ENCODE measurements at places on chromosomes 2 and 18. TPM values are rescaled to one million over a fixed set of nuclear protein-coding genes. Genes with fewer than 3 reads are reported as not detected.
A peak's percentile ranks its signal among the peaks of the same experiment; 100 is the strongest.

ZNF142 gene
- 33.7 TPM for total RNA-seq

DNA sequence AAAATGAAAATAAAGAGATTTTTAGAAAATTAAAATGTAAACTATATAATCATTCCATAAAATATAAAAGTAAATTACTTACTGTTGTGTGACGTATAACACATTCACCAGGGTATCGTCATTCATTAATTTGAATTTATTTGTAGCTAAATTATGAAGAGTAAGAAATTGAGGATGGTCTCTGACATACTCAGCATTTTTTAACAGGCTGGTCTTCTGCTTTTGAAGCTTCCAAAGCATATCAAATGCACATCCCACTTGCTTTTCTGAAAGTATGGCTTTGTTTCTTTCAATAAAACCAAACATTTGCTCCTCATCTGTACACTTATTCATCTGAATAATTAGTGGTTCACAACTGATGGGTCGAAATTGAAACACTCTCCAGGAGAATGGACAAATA lies 2.1 kb downstream of the FASTKD1 start:
- no peak for DNase-seq

- peak; percentile 68 for DNase-seq
These were observed 49.4 kb downstream of the RHOB start for GRCh38 chr2:20496076-20496872.

- DNase-seq, result peak; percentile 1
These were observed 169.5 kb downstream of the SRBD1 start for GRCh38 chr2:45441571-45441970.

- no peak for DNase-seq
These were observed 125.8 kb downstream of the PTGR3 start for GRCh38 chr18:75083131-75083530.

Measured in MCF 10A (cell line).